Stimulated activated CD8-positive, alpha-beta memory T cell treated with anti-CD3 and anti-CD28 coated beads, Interleukin-15, amount 100 ng/mL, for 4 hours (primary cell): ENCODE measurements at places on chromosomes 5 and 9.

DNA sequence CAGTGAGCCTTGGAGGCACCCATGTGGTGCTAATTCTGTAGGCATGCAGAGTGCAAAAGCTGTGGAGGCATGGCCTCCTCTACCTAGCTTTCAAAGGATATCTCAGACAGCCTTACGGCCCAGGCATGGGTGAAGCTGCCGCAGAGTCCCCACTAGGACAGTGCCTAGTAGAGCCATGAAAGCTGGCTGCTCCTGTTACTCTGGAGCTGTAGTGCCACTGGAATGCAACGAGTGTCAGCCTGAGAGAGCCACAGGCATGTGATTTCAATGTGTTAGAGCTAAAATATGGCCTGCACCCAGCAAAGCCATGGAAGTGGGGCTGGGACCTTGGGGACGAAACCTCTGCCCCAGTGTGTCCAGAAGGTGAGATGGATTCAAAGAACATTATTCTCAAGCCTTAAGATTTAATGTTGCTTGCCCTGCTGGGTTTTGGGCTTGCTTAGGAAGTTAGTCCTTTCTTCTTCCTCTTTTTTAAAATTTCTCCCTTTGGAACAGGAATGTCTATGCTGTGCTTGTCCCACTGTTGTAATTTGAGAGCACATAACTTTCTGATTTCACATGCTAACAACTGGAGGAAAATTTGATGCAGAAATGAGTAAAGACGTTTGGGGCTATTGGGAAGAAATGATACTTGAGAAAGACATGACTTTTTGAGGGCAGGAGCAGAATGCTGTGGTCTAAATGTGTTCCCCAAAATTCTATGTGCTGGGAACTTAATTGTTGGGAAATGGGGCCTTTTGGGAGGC, 298.4 kb downstream of the PSAT1 start:
- no peak for DNase-seq

- DNase-seq, result no peak
Measured at GRCh38 chr9:4475301-4475700, 15.0 kb upstream of the SLC1A1 start.

DNA sequence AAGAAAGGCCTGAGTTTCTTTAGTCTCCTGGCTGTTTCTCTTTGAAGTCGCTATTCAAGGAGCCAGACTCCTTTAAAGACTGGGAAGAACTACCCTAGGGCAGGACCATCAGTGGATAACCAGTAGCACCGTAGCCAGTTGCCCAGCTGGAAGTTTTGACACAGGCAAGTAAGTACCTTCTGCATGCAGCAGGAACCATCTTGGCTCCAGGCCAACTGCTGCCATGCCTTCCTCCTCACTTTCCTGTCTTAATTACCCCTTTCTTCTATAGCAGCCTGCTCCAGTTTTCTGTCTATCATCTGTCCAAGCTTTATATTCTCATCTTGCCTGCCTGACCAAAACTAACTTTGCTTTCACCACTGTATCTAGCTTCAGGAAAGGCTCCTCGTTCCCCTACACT, 149.7 kb upstream of the SV2C start:
- no peak for DNase-seq

DNA sequence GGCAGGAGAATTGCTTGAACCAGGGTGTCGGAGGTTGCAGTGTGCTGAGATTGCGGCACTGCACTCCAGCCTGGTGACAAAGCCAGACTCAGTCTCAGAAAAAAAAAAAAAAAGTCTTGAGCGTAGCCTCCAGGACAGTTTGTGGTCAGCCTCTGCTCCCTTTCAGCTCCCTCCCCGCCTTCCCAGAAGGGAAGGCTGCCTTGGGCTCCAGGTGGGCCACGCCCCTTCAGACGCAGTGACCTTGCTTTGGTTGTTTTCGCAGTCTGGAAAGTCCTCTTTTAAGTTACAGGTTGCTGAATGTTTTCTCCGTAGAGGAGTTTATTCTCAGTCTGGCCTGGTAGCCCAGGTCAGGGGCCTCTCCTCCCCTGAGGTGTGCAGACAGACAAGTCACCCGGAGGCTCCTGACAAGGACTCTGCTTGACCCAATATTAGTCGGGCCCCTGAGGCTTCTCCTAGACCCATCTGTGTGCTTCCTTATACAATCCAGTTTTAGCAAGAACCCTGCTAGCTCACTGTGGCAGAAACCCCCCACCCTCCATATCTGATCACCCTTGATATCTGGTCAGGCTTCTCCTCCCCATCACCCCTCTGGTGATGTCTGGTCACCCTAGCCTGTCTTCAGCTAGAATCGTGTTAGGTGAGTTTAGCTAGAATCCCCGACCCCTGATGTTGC, 31.6 kb upstream of the N4BP3 start:
- no peak for DNase-seq

DNA sequence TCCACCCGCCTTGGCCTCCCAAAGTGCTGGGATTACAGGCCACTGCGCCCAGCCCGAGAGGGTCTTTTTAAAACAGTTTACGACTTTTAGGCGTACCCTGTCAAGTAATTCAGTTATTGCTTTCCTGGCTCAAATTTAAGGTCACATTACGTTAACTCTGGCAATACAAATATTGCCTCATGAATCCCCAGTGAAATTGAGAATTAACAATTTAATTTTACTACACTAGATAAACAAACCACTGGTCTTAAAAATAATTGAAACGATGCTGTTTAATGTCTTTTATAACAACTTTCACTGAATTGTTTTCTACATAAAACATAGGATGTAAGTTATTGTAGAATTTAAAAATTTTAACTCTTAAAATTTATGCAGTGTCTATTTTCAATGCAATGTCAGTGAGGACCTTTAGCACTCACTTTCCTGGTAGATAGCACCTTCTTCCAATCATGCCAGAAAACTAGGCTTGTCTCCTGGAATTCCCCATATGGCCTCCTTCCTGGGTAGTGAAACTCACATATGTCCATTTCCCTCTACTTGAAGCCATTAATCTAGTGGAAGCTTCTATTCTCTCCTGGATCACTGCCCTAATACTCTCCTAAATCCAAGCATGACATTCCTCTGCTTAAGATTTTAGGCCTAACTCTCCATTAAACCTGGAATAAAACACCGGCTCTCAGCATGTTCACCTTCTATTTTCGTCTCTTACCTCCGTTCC, 13.5 kb downstream of the BASP1 start:
- no peak for DNase-seq

- DNase-seq, result no peak
Measured at GRCh38 chr5:74054641-74055421, 428.8 kb downstream of the ARHGEF28 start.
